ENCODE measurements at places on chromosomes 13 and 19.
A peak's percentile ranks its signal among the peaks of the same experiment; 100 is the strongest.

GRCh38 chr19:7979559-7979958 lies 25.9 kb downstream of the ELAVL1 start:
- DNase-seq, result no peak

DNA sequence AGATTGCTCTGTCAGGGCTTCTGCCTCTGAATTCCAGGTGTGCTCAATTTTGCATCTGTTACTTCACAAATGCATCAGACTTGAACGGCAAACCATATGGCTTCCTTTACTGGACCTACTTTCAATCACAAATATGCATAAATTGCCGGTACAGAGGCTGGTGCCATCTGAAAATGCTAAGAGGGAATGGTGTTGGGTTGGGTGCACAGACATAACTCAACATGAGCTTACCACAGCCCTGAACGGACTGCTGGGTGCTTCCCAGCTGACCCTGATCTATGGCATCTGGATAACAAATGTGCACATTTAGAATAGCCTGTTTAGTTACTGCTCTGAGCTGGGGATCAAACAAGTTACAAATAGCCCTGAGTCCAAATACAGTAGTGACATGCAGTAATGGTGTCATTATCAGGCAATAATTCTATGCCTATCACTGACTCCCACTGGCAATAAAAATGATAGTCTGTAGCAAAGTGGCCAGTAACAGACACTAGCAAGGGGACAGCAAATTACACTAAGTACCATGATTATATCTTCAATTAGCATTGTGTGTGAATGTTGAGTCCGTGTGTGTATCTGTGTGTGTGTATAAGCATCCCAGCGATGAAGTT lies 927.3 kb downstream of the DIAPH3 start:
- DNase-seq, result no peak

- DNase-seq, result peak; percentile 2
Measured at GRCh38 chr13:101706651-101707050, 254.2 kb downstream of the ITGBL1 start.

GRCh38 chr13:97288486-97288900 lies 66.4 kb downstream of the MBNL2 start:
- DNase-seq, result no peak

DNA sequence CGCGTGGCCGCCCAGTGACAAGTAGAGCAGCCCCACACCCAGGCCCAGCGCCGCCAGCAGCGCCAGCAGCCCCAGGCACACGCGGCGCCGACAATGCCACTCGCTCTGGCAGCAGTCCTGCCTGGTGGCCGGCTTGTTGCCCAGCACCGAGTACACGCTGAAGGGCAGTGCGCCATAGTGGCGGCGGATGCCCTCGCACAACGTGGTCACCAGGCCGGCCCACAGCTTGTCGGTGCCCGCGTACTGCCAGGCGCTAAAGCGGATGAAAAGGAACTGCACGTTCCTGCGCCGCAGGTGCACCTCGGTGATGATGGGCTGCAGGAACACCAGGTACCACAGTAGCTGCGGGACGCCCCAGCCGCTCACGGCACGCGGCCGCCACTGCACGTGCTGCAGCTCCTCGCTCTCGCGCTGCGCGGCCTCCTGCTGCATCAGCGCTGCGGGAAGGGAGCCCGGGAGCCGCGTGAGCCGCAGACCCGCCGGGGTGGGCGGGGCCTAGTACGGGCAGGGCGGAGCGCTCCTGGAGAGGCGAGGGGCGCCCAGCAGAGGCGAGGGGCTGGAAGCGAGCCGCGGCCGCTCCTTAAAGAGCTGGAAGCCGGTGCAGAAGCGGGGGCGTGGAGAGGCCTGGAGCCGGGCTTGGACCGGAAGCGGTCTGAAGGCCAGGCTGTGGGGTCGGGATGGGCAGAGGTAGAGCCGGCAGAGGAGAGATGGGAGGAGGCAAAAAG lies 7.3 kb downstream of the NKPD1 start:
- no peak for DNase-seq

- no peak for DNase-seq
Measured at GRCh38 chr13:73465617-73465971, 406.8 kb downstream of the KLF5 start.

GRCh38 chr19:54352041-54352440 lies 12.7 kb downstream of the LAIR1 start:
- no peak for DNase-seq

DNA sequence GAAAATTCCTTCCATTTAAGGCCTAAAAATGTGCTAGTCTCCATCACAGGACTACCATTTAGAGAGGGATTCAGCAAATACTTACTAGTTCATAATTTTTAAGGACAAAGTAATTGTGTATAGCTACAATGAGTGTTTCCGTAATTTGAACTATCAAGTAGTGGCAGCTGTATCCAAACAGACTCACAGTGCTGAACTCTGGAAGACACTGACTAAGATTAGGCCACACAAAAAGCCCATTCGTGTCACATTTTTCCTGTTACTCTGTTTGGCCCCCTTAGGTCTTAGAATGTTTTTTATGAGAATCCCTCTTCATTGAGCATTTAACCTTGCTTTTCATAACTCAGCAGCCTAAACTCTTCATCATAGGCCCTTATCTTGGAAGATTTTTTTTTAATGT lies 731.2 kb upstream of the PCDH9 start:
- no peak for DNase-seq

- DNase-seq, result peak; percentile 74
Measured at GRCh38 chr19:45469945-45470761, 2.4 kb downstream of the FOSB start.

GRCh38 chr13:73464758-73465616 lies 406.2 kb downstream of the KLF5 start:
- DNase-seq, result no peak

DNA sequence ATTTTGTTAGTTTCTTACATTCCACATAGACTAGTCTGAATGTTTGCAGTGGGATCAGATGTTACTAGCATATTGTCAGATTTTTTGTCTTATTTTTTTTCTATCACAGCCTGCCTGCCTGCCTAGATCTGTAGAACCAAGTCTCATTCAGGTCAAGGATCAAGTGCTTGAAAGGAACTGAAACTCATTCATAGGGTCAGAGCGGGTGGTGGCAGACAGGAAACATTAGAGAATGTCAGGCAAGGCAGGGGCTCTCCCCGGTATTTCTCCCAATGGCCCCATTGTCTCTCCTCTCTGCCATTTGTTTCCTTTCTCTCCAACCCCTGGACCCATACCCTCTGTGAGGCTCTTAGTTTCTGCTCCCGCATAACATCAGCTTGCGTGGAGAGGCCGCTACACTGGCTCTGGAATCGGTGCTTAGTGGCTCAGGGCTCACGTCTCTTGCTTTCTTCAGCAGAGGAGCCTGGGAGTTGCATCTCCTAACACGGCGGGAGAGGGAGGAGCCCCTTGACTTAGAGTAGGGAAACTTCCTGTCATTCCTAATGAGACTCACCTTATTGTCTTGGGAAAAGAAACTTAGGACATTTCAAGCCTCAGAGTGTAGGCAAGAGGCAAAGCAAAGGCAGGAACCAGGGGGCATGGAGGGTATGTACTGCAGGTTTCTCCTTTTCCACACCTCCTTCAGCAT lies 35.6 kb upstream of the SPATA13 start:
- no peak for DNase-seq

GRCh38 chr13:60494296-60494695 lies 97.3 kb downstream of the TDRD3 start:
- DNase-seq, result no peak

- no peak for DNase-seq
Measured at GRCh38 chr19:45952686-45953505, 20.8 kb downstream of the NOVA2 start.

DNA sequence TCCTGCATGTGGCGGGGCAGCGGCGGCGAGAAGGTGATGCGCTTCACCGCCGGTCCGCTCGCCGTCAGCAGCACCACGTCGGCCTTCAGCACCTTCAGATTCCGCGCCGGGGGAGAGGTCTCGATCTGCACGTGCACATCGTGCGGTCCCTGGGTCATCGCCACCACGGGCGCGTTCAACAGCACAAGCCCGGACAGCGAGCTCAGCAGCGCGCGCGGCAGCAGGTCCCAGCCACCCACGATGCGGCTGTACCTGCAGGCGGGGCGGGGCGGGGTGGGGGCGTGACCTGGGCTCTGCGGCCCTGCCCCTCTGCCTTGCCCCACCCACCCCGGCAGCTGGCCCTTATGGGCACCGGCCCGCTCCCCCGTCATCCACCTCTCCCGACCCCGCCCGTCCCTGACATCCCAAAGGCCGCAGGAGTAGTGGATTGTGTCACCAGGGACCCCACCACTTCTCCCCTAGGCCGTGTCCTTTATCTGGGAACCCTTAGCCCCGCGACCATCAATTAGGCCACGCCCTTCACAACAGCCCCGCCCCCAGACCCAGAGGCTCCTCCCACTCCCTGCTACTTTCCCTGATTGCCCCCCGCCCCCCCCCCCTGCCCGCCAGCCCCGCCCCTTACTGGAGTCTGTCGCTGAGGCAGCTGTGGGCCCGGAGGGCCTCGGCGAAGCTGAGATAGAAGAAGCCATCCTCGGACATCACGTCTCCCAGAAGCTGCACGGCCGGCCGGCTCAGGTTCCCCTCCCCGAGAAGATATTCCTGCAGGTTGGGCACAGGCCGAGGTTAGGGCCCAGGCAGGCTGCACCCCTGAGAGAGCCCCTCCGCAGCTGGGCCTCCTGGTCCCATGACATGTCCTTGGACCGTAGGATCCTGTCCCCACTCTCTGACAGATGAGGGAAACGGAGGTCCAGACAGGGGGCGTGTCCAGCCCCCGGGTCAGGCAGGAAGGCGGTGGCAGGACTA lies 6.1 kb downstream of the IL4I1 start:
- no peak for DNase-seq

DNA sequence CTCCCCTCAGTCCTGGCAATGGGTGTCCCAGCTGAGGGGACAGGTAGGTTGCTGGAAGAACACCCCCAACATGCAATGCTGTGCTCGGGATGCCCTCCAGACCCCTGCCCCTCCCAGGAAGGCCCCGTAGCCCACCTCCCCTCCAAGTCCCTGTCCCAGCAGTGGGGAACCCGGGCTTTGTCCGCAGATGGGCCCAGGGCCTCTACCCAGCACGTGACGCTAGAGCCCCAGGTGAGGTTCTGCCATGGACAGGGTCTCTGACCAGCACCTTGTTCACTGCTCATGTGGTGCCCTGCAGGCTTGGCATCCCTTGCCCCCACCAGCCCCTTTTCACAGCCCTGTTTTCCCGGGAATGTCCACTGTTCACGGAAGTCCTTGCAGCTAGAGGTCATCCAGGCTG lies 220.0 kb upstream of the SGCG start:
- no peak for DNase-seq

GRCh38 chr13:22939157-22939556 lies 241.6 kb upstream of the SGCG start:
- no peak for DNase-seq

DNA sequence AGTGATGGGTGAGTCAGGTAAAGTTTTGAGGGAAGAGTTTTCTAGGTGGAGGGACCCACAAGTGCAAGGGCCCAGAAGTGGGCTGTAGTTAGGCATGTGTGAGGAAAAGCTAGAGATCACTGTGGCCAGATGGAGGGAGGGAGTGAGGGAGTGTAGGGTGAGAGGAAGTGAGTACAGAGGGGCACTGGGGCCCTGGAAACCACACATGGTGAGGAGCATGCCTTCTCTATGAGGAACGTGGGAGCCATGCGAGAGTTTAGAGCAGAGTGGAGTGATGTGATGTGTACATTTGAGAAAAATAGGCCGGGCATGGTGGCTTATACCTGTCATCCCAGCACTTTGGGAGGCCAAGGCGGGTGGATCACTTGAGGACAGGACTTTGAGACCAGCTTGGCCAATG lies 14.7 kb upstream of the SHKBP1 start:
- DNase-seq, result no peak

DNA sequence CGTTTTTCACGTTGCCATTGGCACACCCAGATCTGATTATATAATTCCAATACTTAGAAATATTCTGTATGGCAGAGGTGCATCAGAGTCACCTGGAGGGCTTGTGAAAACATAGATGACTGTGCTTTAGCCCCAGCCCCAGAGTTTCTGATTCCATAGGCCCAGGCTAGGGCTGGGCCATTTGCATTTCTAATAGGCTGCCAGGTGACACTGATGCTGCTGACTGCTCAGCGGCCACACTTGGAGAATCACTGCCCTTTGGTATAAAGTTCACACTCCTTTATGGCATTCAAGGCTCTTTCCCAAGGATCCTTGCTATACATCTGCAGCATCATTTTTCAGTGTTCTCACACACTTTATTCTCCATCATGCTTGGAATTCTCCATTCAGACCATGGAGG lies 137.1 kb downstream of the AKAP11 start:
- no peak for DNase-seq

- DNase-seq, result no peak
Measured at GRCh38 chr19:41416194-41416674, 10.9 kb downstream of the B3GNT8 start.

GRCh38 chr19:8307400-8307964 lies 676 bp downstream of the CD320 start:
- DNase-seq, result no peak

GRCh38 chr13:99065235-99066015 lies 87.6 kb upstream of the DOCK9 start:
- no peak for DNase-seq

- no peak for DNase-seq
Measured at GRCh38 chr19:53553156-53553555, 15.2 kb downstream of the ZNF331 start.

DNA sequence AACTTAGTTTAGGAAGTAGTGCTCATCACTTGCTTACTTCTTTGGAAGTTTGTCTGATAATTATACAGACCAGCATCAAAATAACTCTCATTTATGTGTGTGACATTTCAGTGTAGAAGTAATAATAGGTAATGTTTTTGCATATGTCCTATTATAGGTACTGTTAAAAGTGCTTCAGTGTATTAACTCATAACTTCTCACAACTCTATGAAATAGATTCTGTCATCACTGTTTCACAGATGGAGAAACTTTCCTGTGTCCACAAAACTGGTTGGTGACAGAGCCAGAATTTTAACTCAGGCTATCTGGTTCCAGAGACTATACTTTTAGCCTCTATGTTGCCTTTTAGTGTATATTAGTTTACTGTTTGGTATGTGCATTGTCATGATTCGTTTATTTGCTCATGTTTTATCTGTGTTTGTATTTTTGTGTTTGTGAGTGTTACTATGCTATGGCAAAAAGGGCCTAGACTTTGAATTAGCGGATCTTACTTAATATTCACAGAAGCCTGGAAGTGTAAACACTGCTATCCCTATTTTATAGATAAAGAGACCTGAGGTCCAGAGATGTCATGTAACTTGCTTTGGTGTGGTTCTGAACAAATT lies 12.7 kb downstream of the LPAR6 start:
- DNase-seq, result no peak

- DNase-seq, result no peak
Measured at GRCh38 chr13:111288276-111288675, 32.2 kb upstream of the TEX29 start.
